ENCODE measurements at places on chromosomes 11 and 22. TPM values are rescaled to one million over a fixed set of nuclear protein-coding genes. Genes with fewer than 3 reads are reported as not detected.

The MOGAT2 gene
- total RNA-seq = not detected

The HTR3A gene
- total RNA-seq = not detected

The GPR83 gene
- total RNA-seq = not detected

The MED17 gene
- total RNA-seq = 32.7 TPM

The OR9I1 gene
- not detected for total RNA-seq

The USP2 gene
- total RNA-seq = 2.1 TPM

- DNase-seq = no peak
Measured at GRCh38 chr11:125111001-125111342, 454 bp downstream of the TMEM218 start.

DNA sequence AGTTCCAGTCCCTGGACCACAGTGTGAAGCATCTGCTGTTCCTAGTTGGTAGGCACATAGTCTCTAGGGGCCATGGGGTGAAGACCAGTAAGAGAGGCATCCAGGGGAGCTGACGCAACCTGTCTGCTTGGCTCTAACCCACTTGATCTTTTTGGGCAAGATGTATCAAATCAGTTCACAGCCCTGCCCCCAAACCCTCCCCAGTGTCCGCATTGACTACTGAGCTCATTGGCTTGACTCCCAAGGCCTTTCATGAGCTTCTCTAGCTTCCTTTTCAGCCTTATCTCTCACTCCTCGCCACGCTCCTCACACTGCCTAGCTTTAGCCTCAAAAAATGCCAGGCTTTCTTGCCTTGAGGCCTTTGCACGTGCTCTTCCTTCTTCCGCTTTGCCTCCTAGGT lies 29.7 kb upstream of the ABCC8 start:
- no peak for DNase-seq

- DNase-seq = no peak
Measured at GRCh38 chr22:37212174-37212906, at the start of gene SSTR3. Gene SSTR3, minus strand, starts transcription at chr22:37212477. Its CDS starts 4,674 bp downstream, at chr22:37207803.

GRCh38 chr11:44988111-44988510 lies 37.4 kb upstream of the TP53I11 start:
- DNase-seq = no peak

- DNase-seq = no peak
Measured at GRCh38 chr11:130467116-130467900, 18.9 kb downstream of the ADAMTS15 start.

- no peak for DNase-seq
Measured at GRCh38 chr11:8814923-8815240, 96.1 kb upstream of the AKIP1 start.

DNA sequence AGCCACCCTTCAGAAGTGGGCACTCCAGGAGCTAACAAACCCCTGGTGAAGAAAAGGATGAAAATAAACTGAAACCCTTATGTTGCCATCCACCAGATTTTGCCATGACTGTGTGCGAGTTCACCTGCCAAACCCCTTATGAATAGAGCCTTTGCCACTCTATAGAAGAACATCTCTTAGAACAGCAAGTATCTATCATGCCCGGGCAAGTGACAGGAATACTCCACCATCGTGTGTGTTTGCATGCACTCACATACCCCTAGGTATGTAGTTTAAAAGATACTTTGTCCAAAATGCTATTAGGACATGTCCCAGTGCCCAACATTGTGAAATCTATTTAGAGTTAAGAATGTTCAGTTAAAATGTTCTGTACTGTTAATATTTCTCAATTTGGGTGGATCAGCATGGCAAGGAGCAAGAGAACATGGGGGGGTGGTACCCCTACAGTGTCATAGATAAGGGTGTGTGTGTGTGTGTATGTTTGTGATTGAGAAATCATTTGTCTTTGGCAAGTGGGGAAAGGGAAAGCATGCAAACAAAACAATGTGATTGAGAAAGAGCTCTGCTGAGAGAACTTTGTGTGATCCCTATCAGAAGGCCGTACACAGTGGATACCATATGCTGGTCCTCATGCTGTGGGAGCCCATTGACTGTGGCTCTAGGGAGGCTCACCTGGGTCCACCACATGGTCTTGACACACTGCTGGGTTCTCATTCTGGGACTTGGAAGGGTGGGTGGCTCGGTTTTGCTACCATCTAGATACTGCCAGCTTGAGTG lies 94.9 kb downstream of the ZBTB16 start:
- no peak for DNase-seq

- DNase-seq = no peak
Measured at GRCh38 chr22:42633013-42633412, 7.4 kb downstream of the ATP5MGL start.

All from thoracic aorta (tissue), 2 donors.